NCI-H774 (cell line): ENCODE measurements at places on chromosomes 2 and 18.
A peak's percentile ranks its signal among the peaks of the same experiment; 100 is the strongest.

DNA sequence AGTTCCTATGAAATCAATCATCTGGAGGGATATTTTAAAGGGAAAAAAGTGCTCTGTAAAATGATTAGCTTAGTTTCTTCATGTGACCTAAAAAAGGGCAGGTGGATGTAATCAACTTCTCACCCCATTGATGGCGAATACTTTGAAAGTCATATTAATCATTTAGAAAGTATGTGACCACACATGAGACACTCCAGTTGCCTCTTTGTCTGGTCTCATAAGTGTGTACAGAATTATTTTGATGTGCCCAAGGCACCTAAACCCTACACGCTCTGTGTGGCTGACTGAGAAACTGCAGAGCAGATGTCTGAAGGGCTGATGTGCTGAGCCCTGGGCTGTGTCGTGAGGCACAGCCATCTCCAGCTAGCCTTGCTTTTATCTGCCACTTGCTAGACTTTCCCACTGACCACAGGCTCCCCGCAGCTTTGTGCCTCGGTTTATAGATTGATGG is 26.9 kb downstream of the SGPP2 start:
- no peak for DNase-seq

DNA sequence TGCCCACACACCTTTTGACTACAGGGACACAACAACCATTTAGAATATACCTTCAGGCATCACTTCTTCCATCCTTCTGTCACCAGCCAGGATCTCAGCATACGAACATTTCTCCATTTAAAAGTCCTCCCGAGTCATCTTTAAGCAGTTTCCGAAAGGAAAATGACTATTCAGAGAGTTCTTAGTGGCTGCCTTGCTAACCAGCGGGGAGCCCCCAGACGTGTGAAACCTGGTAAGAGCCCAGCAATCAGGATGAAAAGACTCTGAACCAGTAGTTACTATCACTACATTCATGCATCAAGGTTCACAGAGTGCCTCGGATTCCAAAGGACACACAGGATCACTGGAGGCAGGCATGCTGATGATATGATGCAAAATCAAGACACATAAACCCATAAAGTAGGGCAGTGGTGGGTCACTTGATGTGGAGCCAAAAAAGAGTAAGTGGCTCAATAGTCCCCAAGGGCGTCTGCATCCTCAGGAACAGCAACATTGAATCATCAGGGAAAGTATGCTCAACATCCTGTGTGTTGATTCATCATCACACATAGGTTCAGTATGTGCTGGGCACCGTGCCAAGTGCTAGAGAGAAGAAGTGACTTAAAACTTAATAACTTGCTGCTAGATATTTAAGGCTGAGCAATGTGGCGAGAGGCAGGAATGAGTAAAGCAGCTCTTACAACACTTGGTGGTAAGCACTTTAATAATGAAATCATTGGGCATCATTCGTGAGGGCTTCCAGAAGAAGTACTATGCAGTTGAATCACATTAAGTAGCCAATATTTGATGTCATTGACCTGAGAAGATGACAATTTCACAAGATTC is 4.4 kb downstream of the CCL20 start:
- no peak for DNase-seq

DNA sequence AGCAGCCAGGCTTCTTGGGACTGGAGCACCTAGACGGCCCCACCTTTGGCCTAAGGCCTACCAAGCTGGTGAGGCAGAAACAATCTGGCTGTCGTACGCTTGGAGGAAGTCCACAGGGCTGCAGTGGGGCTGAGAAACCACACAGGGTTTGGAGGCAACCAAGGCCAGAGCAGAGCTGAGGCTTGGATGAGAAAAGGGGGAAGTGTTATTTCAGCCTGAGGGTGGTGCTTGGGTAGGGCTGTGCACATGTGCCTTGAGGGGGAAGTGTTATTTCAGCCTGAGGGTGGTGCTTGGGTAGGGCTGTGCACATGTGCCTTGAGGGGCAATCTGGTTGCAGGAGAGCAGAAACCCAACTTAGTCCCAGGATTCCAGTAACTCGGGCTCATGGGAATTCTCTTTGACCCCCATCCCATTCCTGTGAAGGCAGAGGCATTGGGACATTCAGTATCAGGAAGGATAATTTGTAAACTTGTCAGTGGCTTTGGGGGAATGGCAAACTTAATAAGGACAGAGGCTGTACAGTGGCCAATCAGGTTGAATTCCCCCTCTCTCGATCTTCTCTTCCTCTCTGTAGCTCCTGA is 971 bp upstream of the FBXO41 start:
- no peak for DNase-seq

GRCh38 chr2:134858245-134858644 is 19.8 kb downstream of the ACMSD start:
- no peak for DNase-seq

DNA sequence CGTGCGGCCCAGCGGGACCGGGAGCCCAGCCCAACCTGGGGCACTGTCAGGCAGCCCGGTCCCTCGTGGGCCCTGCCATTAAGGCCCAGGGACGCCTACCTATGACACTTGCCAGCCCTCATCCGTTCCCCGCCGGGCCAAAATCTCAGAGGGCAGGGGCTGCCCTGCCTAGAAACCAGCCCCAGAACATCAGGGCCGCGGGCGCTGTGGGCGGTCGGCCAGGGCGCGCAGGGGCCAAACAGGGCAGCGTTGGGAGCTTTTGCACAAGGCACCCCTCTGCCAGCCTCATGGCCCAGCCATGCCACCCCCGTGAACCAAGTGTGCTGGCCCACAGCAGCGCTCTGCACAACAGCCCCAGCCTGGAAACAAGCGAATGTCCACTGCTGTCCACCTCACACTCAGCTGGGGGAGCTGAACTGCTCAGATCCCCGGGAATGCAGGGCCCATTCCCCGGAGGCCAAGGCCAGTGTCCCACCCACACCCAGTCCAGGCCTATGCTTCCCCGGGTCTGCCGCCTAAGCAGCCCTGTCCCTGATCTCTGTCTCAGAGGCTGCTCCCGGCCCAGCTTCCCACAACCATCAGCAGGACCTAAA is 3.5 kb upstream of the NEURL3 start:
- DNase-seq = no peak

- no peak for DNase-seq
Observed at GRCh38 chr2:234099266-234099665, 48.8 kb downstream of the SPP2 start.

GRCh38 chr2:31246184-31246852 is 12.4 kb downstream of the EHD3 start:
- no peak for DNase-seq

DNA sequence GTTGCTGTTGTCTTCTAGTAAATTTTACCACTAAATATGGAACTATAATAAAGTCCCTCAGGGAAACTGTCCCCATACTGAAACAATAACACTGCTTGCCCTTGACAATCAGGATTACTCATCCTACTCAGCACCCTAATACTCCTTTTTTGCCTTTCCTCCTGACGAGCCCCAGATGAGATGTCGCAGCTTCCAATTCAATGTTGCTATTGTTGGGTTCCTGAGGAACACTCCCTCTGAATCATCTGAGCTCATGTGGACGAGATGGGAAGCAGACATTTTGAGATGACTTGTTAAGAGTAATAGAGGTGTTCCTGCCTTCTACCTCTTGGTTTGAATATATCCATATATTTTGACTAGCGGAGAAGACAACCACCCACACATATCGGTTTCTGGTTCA is 187.8 kb upstream of the FAM98A start:
- DNase-seq = no peak

- no peak for DNase-seq
Observed at GRCh38 chr2:130964931-130965330, 128.2 kb downstream of the ARHGEF4 start.

- DNase-seq = no peak
Observed at GRCh38 chr2:64000630-64001381, 18.4 kb downstream of the VPS54 start.

- peak; percentile 2 for DNase-seq
Observed at GRCh38 chr2:219104107-219105035, 43.6 kb upstream of the IHH start.

DNA sequence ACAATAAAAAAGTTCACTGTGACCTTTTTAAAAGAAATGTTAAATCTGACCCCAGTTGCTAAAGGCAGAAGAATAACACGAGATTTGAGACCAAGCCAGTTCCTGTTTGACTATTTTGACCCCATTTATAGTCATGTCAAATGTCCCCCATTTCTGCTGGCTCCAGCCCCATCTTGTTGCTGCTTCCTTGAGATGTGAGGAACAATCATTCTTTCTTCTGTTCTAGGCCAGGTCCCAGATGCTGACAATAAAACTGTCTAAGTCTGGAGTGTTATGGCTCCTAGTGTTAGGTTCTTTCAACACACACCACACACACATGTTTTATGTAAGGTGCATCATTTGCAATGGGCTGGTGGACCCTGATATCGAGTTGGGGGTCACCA is 92.0 kb upstream of the CYP1B1 start:
- no peak for DNase-seq

DNA sequence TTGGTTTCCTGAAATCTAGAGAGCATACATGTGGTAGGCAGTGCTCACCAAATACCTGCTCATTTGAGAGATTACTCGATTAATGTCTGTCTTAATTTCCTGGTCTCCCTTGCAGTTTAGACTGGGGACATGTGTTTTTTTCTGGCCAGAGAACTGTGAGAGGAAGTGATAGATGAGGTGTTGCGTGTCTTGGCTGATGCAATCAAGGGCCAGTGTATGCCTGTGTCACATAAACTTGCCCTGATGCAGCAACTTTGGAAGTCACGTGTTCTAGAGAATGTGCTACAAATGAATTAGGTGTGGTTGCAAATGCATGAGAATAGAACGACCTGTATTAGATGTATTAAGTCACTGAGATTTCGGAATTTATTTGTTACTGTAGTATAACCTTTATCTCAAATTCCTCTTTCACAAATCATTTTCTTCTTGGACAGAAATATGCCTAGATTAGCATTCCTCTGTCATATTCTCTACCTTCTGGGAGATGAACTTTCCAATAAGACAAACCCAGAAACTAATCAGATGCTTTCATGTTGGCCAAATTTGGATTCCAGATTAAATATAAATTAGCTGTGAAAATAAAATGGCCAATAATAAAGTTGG is 9.9 kb upstream of the IL1A start:
- DNase-seq = no peak

- DNase-seq = peak; percentile 78
Observed at GRCh38 chr2:14634489-14635390, 2.2 kb downstream of the LRATD1 start.

- no peak for DNase-seq
Observed at GRCh38 chr18:58649966-58650816, 21.1 kb upstream of the MALT1 start.

- DNase-seq = no peak
Observed at GRCh38 chr2:179170901-179171300, 93.7 kb downstream of the SESTD1 start.

GRCh38 chr18:37540424-37541138 is 25.0 kb downstream of the CELF4 start:
- no peak for DNase-seq

- no peak for DNase-seq
Observed at GRCh38 chr18:62426191-62426488, 96.7 kb upstream of the ZCCHC2 start.

GRCh38 chr2:173184031-173185004 is 108.7 kb downstream of the MAP3K20 start:
- no peak for DNase-seq

DNA sequence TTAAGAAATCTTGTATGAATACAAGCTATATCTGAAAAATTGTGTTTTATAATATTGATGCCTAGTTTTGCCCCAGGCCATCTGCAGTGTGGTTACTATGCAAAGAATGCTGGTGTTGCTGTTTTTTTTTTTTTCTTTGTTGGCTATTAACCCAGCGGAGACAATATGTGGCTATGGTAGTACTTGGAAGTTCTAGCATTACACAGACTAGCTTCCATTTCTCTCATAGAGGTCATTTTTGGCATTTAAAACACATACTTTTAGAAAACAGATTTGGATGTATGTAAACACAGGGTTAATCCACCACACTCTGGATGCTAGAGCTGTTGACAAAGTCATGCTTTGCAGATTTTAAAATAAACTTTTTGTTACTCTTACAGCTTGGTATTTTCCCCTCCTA is 209.8 kb downstream of the NEDD4L start:
- DNase-seq = no peak

DNA sequence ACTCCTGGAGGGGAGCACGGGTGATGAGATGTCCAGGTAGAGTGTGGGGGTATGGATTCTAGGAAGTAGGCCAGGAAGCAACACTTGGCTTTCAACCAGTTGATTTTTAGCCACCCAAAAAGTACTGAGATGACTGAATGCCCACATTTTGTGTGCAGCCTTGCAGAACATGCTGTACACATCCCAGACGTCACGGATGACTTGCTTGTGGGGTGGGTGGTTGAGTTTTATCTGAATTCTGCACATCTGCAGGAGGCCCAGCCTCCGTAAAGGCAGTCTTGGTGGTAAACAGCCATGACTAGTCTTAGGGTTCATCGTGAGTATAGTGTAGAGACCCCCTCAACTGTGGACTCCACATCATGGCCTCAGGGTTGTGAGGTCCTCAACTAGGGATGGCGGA is 53.3 kb upstream of the CCDC195 start:
- DNase-seq = no peak

- DNase-seq = no peak
Observed at GRCh38 chr2:36330473-36331395, 24.8 kb upstream of the CRIM1 start.

GRCh38 chr2:23567161-23567756 is 182.3 kb downstream of the KLHL29 start:
- no peak for DNase-seq

- DNase-seq = no peak
Observed at GRCh38 chr2:176997074-176997791, 215.4 kb upstream of the HNRNPA3 start.

DNA sequence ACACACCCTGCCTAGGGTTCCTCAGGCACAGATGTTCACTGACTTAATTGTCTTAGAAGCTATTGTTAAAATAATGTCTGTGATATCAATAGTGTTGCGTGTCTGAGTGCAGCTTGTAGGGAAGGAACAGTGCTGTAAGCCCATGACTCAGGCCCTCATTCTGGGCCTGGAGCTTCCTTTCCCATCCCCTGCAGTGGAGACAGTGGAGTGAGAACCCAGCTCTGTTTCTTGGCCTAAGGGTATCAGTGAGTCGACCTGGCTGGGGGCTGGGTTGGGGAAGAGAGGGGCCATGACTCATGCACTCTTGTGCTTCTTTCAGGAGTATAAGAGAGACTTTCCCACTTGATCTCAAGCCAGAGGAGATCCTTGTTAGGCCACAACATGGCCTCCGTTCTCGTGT is 106.8 kb downstream of the HRH4 start:
- no peak for DNase-seq

DNA sequence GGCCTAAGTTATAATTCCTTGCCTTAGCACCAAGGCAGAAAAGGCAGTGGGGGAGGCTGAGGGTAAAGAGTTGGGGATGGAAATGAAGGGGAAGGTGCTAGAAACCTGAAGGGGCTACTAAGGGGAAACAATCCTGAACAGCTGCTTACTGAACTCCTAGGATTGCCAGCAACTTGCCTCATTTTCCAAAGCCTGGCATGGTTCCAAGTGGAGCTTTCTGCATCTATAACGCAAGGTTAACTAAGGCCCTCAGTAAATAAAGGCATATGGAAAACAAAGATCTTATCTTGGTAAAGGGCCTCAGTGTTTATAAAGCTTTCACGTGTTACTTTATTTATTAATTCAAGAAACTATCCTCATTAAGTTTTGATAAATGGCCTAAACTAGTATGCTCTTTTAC is 10.9 kb downstream of the MEP1B start:
- peak; percentile 47 for DNase-seq

- DNase-seq = no peak
Observed at GRCh38 chr2:207632575-207633493, 7.6 kb upstream of the METTL21A start.

- DNase-seq = no peak
Observed at GRCh38 chr2:164203131-164203530, 418.2 kb downstream of the GRB14 start.

- DNase-seq = no peak
Observed at GRCh38 chr18:48477348-48477747, 61.5 kb upstream of the CTIF start.

- DNase-seq = no peak
Observed at GRCh38 chr18:58609536-58609993, 19.3 kb downstream of the ALPK2 start.
